CD8-positive, alpha-beta memory T cell (primary cell): ENCODE measurements at places on chromosomes 3 and 15. TPM values are rescaled to one million over a fixed set of nuclear protein-coding genes. Genes with fewer than 3 reads are reported as not detected.

The SMCO1 gene
- not detected for total RNA-seq

The SIAH2 gene
- 115 TPM for total RNA-seq

The NR2C2 gene
- total RNA-seq = 46.7 TPM

The TPRG1 gene
- 28.6 TPM for total RNA-seq

The ISL2 gene
- total RNA-seq = 0.22 TPM

The EFCC1 gene
- not detected for total RNA-seq

The AGBL1 gene
- not detected for total RNA-seq

The HESX1 gene
- 0.44 TPM for total RNA-seq

The INSYN1 gene
- not detected for total RNA-seq

The NOX5 gene
- total RNA-seq = not detected

The CHRM5 gene
- not detected for total RNA-seq

The SAXO2 gene
- 1.6 TPM for total RNA-seq

The SH2D7 gene
- not detected for total RNA-seq

The NPAP1 gene
- total RNA-seq = not detected

The CCR9 gene
- total RNA-seq = 7.3 TPM

The RYR3 gene
- total RNA-seq = not detected

The SYNM gene
- 2.4 TPM for total RNA-seq

The TOPBP1 gene
- 72.6 TPM for total RNA-seq

The GMNC gene
- total RNA-seq = not detected

The RASGRP1 gene
- 64.7 TPM for total RNA-seq

The CPOX gene
- 76.3 TPM for total RNA-seq
